ENCODE measurements at places on chromosomes 6 and 20.

DNA sequence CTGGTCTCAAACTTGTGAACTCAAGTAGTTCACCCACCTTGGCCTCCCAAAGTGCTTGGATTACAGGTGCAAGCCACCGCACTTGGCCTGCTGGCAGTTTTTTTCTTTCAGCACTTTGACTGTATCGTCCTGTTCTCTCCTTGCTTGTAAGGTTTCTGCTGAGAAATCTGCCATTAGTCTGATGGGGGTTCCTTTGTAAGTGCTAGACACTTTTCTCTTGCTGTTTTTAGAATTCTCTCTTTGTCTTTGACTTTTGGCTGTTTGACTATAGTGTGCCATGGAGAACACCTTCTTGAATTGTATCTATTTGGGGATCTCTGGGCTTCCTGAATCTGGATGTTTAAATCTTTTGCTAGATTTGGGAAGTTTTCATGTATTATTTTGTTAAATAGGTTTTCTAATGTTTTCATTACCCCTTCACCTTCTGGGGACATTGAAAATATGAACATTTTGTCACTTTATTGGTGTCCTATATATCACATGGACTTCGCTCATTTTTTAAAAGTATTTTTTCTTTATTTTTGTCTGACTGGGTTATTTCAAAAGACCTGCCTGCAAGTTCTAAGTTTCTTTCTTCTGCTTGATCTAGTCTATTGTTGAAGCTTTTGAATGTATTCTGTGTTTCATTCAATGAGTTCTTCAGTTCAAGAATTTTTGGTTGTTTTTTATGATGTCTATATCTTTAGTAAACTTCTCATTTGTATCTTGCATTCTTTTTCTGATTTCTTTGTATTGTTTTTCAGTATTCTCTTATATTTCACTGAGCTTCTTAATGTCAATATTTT is 22.1 kb downstream of the GJA10 start:
- no peak for DNase-seq

DNA sequence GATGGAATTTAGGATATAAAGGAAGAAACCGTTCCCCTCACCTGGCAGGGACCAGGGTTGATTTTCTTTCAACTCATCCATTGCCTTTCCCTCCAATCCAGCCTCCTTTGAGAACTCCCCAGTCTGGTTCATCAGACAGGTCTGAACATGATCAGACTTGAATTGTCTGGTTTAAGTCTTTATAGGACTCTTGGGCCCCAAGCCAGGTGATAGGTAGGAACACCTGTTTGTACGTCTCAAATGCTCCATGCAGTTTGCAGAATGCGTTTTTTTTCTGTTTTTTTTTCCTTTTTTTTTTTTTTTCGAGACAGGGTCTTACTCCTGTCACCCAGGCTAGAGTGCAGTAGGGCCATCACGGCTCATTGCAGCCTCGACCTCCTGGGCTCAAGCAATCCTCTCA is 4.1 kb upstream of the CEP250 start:
- DNase-seq, result no peak

DNA sequence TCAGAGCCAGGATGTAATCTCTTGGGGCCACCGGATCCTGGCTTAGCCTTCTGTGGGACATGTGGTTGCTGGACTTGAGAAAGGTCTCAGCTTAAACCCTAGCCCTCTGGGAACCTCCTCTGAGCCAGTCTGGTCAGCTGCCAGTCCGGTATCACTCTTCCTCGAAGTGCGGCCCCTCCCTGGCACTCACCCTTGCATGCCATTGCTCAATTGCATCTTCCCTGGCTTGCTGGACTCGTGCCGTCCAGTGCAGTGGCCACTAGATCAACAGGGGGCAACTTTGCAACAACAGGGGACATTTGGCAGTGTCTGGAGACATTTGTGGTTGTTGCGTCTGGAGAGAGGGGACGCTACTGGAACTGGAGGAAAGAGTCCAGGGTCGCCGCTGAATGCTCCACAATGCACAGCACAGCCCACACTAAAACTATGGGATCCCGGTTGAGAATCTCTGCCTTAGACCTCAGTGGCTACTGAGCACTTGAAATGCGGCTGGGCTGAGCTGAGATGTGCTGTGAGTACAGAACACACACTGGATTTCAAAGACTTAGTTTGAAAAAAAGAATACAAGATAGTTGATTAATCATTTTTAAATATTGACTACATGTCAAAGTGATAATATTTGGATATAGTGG is 152.1 kb downstream of the TFAP2C start:
- no peak for DNase-seq

- DNase-seq, result no peak
These were observed 595 bp downstream of the FKBPL start for GRCh38 chr6:32129297-32130088.

GRCh38 chr6:158631678-158632537 is 12.6 kb downstream of the DYNLT1 start:
- DNase-seq, result no peak

DNA sequence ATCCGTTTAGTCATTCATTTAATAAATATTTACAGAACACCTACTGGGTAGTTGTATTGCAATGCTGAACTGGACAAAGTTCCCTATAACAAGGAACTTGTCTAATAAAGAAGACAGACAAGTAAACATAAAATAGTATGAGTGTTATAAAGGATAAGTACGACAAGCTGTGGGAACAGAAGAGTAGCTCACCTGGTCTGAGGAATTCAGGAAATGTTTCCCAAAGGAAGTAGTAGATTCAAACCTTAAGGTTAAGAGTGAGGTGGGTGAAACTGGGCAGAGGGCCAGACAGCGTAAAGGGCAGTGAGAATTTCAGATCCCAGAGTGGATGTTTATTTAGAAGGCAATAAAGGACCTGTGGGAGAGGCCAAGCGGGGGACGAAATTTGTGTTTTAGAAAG is 72.3 kb upstream of the CD2AP start:
- DNase-seq, result no peak

GRCh38 chr20:25237610-25238318 is 10.1 kb upstream of the PYGB start:
- no peak for DNase-seq

DNA sequence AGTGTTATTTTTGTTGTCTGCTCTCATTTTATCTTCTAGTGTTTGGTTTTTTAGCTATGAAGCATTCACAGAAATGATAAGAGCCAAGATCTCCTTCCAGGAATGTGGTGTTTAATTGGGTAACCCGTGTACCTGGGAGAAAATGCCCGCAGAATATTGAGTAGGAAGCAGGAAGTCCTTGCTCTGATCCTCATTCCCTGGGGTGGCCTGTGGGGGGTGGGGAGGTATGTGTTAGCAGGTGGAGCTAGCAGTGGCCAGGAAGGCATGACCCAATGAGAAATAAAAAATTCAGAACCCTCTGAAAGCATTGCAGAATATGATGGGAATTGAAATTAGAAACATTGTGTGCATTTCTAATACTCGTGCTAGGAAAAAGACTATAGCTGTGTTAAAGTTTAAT is 100.8 kb downstream of the DTD1 start:
- no peak for DNase-seq

- DNase-seq, result no peak
These were observed 16.6 kb downstream of the B4GALT5 start for GRCh38 chr20:49697071-49697470.

DNA sequence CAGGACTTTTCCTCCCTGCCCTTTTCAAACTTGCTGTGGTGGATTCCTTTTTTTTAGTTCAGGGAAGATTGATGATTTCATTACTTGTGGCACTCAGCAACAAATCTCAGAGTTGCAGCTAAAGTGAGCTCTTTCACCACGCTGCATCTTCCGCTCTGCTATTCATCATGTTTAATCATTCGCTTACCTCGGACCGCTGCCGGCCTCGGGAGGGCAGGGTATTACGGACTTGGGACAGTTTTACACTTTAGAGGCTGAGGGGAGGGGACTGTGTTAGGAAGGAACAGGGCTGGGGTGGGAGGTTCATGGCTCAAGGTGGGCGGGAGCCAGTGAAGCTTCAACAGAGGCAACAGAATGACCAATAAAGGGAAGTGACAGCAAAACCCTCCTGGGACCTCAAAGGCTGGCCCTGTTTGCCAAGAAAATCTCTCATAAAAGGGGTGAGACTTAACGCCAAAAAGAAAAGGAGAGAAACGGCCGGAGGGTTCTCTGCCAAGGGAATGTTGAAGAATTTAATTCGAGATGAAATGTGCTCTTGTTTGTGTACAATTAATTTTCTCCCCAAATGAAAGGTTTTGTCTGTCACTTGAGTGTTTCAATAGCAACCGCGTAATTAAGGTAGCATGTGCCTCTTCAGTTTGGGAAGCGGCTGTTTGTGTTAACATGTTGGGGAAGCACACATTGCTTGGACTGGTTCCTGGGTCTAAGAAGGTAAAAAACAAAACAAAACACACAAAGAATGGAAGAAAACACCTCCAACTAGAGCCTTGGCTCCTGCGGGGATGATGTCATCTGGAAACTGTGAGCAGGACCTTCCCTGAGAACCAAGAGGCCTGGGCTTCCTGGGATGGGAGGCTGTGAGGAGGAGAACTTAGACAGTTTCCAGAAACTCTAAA is 72.5 kb upstream of the SULF2 start:
- peak; percentile 72 for DNase-seq

DNA sequence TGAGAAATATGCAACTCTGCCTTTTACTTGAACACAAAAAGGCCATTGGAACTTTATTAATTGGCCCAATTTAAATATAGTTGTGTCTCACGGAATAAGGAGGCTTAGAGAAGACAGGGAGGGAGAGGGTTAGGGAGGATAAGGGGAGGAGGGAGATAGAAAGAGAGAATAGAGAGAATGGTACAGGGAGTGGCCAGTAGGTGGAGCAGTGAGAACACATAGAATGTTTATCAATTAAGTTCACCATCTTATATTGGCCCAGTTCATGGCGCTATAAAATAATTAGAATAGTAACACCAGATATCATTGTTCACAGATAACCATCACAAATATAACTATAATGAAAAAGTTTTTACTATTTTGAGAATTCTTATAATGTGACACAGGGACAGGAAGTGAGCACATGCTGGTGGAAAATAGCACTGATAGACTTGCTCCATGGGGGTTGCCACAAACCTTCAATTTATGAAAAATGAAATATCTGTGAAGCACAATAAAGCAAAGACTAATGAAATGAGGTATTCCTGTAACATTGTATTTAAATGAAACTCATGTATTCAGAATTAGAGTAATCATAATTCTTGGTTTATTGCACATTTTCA is 374.1 kb upstream of the MANEA start:
- peak; percentile 52 for DNase-seq

DNA sequence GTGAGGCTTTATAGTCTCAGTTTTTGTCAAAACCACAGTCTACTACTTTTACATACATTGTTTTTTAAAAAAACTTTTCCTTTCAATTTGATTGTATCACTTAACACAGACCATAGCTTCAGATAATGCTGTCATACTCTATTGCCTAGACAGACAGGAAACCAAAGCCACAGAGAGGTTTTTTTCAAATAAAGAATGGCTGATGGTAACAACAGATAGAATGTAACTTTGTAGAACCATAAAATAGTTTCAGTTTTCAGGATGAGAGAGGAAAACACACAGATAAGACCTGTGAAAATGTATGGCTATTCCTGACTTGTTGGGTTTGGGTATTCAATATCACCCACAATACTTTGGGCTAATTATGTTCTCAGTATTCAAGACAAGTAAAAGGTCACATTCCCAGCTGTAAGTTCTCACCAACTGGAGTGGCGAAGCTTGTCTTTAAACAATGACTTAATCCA is 94.0 kb downstream of the ADGRG6 start:
- no peak for DNase-seq

- DNase-seq, result no peak
These were observed 758.3 kb downstream of the HDGFL1 start for GRCh38 chr6:23327621-23328020.

DNA sequence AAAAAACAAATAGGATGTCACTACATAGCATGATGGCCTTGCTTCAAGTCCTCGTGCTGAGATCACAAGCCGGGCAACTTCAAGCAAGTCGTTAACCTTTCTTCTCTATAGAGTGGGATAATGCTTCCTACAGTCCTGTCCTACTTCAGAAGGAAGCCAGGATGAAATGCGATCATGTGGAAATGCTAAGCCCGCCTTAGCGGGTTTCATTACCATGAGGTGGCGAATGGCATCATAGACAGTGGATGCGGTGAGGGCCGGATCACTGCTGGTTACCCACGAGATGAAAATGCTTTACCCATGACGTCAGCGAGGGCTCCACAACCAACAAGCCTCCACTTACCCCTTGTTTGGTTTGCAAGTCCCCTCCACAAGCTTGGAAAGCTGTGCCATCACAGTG is 206.4 kb downstream of the TBXT start:
- no peak for DNase-seq

- no peak for DNase-seq
These were observed 115.2 kb downstream of the PSMB1 start for GRCh38 chr6:170437719-170438401.

GRCh38 chr6:137415127-137415833 is 78.9 kb downstream of the OLIG3 start:
- peak; percentile 58 for DNase-seq

DNA sequence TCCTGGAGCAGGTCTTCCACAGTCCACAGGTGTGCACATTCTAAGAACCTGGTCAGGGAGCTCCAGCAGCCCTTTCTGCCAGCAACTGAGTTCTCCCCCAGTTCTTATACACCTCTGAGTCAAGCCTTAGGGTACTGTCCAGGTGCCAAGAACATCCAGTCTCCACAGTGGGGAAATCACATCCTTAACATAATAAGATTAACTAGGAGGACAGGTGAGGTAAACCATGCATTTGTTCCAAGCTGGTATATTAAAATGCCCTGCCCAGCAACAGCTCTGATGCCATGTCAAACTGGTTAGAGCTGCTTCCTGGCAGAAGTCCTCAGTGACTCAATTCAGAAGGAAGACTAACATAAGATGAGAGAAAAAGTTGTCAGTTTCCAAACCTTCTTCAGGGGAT is 303.9 kb upstream of the SGK1 start:
- no peak for DNase-seq

GRCh38 chr6:37665304-37665703 is 32.4 kb downstream of the MDGA1 start:
- DNase-seq, result no peak
